ENCODE measurements at places on chromosomes 2 and 18. TPM values are rescaled to one million over a fixed set of nuclear protein-coding genes. Genes with fewer than 3 reads are reported as not detected.

DNA sequence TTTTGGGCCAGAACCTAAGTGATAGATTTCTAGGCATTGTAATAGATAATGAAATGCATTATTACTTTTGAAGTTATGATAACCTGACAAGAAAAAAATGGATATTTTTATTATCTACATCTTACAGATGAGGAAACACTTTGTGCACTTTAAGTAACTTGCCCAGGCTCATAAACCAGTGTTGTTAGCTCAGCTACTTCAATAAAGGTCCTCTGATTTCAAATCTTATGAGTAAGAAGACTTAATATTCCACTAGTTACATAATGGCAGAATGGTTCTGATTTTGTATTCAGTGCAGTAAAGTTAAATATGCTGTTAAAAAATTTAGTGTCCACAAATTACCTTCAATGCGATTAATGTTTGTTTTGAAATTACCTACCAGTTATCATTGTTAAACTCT is 199.0 kb downstream of the BABAM2 start:
- H3K27me3 ChIP-seq, result no peaks in the 10 kb centered on the region
- H3K36me3 ChIP-seq, result no peaks in the 10 kb centered on the region
- peak overlapping the region; percentile 50 for H3K4me3 ChIP-seq

GRCh38 chr2:159292157-159292556 is 5.7 kb upstream of the WDSUB1 start:
- H3K4me1 ChIP-seq, result peaks cover 15% of the 10 kb centered on the region
- H3K4me3 ChIP-seq, result no peak overlapping the region
- no peaks in the 10 kb centered on the region for H3K27me3 ChIP-seq

GRCh38 chr18:10391506-10391905 is 62.9 kb upstream of the APCDD1 start:
- H3K4me3 ChIP-seq, result no peak overlapping the region
- H3K36me3 ChIP-seq, result no peaks in the 10 kb centered on the region
- H3K27ac ChIP-seq, result no peak overlapping the region
- H3K27me3 ChIP-seq, result no peaks in the 10 kb centered on the region
- no peak for DNase-seq
- no peaks in the 10 kb centered on the region for H3K4me1 ChIP-seq

GRCh38 chr18:47204908-47205522 is 28.9 kb upstream of the IER3IP1 start:
- no peak overlapping the region for H3K4me3 ChIP-seq
- H3K27me3 ChIP-seq, result peaks cover 5% of the 10 kb centered on the region
- H3K4me1 ChIP-seq, result no peaks in the 10 kb centered on the region
- no peaks in the 10 kb centered on the region for H3K36me3 ChIP-seq
- H3K27ac ChIP-seq, result no peak overlapping the region

DNA sequence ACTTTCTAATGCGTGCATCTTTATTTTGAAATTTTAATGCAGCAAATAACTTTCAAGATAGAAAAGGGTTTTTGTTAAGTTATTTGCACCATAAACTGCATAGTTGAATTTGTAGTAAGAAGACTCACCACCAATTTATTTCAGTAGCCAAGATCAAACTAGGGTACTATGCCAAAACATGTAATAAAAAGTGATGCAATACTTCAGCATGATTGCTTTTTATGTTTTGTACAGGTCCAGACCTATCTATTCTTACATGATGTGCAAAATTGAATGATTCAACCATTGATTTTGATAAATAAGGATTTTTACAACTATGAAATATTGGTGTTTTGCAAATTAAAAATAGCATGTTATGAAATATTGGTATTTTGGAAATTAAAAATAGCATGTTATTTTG is 26.7 kb downstream of the AGPS start:
- H3K27me3 ChIP-seq, result no peaks in the 10 kb centered on the region
- H3K4me3 ChIP-seq, result no peak overlapping the region
- H3K4me1 ChIP-seq, result peaks cover 22% of the 10 kb centered on the region

DNA sequence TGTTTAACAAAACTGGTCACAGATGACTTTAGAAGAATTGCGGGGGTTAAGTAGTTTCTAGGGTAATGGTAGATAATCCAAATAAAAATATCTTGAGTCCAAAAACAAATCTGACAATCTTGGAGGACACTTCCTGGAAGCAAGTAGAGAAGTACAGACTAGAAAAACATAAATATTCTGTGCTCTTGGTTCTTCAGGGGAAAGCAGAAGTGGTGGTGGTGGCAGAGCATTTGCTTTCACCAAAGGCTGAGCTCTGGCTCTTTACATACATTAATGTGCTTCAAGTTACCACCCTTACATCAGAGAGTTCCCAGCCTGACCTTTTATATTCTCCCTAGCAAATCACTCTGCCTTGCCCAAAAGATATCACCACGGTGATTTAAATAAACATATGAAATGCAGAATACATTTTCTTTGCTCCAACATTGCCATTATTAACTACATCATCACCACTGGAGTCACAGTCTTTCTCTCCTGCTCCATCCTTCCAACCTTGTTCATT is 15.3 kb downstream of the PDE11A start:
- no peaks in the 10 kb centered on the region for H3K36me3 ChIP-seq
- no peak for DNase-seq
- no peaks in the 10 kb centered on the region for H3K4me1 ChIP-seq
- H3K27me3 ChIP-seq, result no peaks in the 10 kb centered on the region
- H3K27ac ChIP-seq, result no peak overlapping the region
- H3K4me3 ChIP-seq, result no peak overlapping the region

FOXI3 gene
- not detected for total RNA-seq

DNA sequence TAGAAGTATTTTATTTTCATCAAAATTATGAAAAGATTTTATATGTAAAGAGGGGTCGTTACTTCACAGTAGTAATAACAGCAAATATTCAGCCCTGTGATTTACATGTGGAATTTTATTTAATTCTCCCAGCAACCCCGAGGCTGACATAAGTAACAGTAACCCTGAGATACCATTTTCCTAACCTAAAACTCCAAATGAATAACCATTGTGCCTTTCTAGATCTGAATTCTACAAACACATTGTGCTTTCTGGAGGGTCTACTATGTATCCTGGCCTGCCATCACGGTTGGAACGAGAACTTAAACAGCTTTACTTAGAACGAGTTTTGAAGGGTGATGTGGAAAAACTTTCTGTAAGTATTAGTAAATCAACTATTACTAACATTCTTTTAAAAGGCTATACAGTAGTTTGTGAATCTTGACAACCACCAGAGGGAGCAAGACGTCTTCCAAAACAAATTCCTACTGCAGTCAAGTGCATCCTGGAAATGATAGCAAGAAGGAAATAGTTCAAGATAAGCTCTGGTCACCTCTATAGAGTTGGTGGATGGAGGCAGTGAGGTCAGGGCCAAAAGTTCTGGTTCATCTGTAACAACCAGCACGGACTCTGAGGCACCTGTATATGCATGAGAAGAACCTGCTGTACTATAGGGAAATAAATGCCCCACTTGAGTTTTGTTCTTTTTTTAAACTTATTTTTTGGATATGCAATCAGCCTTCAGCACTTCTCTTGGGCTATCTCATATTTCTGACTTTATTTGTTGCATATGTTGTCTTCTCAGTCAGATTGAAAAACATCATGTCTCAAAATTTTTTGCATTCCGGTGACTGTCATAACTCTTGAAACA is 37.4 kb downstream of the ACTR2 start:
- H3K27ac ChIP-seq, result no peak overlapping the region
- peaks cover 64% of the 10 kb centered on the region for H3K36me3 ChIP-seq
- H3K27me3 ChIP-seq, result no peaks in the 10 kb centered on the region
- no peak overlapping the region for H3K4me3 ChIP-seq

- no peaks in the 10 kb centered on the region for H3K27me3 ChIP-seq
- H3K4me1 ChIP-seq, result peaks cover 14% of the 10 kb centered on the region
- peak overlapping the region; percentile 51 for H3K27ac ChIP-seq
- H3K4me3 ChIP-seq, result no peak overlapping the region
- no peak for DNase-seq
These were observed 129.9 kb downstream of the MTX2 start for GRCh38 chr2:176399074-176399598.

DNA sequence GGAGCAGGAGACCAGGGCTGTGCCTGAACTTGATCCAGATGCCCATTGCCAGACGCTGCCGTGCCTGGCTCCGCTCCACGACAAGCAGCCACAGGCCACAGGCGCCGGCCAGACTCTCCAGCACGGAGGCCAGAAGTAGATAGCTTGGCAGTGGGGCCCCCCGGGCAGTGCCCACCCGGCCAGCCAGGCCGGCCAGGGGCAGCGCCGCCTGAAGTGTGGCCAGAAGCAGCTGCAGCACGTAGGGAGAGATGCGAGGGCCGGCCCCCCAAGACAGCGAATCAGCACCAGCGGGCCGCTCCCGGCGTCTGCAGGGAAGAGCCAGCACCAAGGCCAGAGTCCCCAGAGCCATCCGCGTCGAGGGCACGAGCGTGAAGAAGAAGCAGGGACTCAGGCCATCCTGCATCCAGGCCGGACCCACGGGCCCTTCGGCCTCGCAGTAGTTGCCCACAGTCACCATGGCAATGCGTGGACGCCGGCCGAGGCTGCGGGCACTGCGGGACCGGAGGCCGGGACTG is 484 bp downstream of the ABCB6 start:
- no peaks in the 10 kb centered on the region for H3K27me3 ChIP-seq
- peak overlapping the region; percentile 51 for H3K27ac ChIP-seq
- peak; percentile 98 for DNase-seq

PROM2 gene
- 0.36 TPM for total RNA-seq

CDH2 gene
- total RNA-seq, result 78.7 TPM
